ENCODE measurements at places on chromosomes 2 and 18.

GRCh38 chr18:12686100-12686499 lies 16.4 kb downstream of the CEP76 start:
- DNase-seq = no peak

DNA sequence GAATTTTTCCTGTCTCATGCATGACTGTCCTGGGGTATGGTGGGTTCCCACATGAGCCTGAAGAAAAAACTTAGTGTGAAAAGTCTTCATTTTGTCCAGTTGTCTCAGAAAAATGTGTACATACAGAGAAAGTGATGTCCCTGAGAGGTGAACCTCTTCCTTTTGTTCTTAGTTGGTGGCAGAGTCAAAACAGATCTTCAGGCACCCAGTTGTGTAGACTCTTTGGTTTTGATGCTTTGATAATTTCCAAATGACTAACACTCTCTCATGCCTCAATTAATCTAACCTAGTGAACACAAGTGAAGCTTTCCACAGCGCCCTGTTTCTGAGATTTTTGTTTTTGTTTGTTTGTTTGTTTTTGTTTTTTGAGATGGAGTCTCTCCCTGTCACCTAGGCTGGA lies 273.5 kb downstream of the PIK3C3 start:
- DNase-seq = no peak

GRCh38 chr18:12376034-12376753 lies 833 bp downstream of the AFG3L2 start:
- no peak for DNase-seq

DNA sequence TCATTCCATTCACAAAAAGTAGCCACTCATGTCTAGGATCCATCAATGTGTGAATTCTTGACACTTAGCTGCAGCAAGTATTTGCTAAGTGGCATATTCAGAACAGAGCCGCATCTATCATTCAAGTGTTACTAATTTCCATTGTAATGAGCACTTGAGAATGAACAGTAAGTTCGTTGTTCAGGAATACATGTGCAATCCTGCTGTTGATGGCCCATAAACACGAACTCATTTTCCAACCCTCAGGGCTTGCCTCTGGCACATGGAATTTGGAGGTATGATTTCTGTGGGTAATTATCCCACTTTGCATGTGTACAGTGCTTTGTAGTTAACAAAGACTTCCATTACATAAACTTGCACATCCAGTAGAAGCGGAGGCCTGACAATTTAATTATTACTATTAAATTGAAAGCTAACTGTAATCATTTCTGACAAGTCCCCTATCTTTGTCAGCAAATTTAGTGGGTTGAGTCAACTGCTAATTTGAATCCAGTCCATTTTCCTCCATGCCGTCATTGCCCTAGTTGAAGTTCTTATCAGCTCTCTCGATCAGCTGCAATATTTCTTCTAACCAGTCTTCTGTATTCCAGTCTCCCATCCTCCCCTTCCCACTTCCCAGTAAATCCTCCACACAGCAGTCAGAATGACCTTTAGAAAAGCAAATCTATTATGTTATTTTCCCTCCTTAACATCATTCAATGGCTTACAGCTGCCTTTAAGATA lies 116.0 kb upstream of the AQP4 start:
- no peak for DNase-seq

GRCh38 chr2:146701183-146701582 lies 1143.6 kb upstream of the ACVR2A start:
- no peak for DNase-seq

- no peak for DNase-seq
Measured at GRCh38 chr18:50696436-50696835, 123.4 kb downstream of the MRO start.

- DNase-seq = no peak
Measured at GRCh38 chr18:36015629-36016028, 43.1 kb downstream of the RMP24 start.

- no peak for DNase-seq
Measured at GRCh38 chr2:151520976-151521375, 111.3 kb downstream of the RIF1 start.

GRCh38 chr2:3403587-3404334 lies 24.3 kb downstream of the TRAPPC12 start:
- no peak for DNase-seq

- DNase-seq = no peak
Measured at GRCh38 chr2:40178971-40179370, 272.9 kb downstream of the SLC8A1 start.

- DNase-seq = no peak
Measured at GRCh38 chr2:157940024-157940423, 63.9 kb upstream of the ACVR1 start.

- no peak for DNase-seq
Measured at GRCh38 chr2:27245116-27245515, 17.7 kb downstream of the SLC30A3 start.

DNA sequence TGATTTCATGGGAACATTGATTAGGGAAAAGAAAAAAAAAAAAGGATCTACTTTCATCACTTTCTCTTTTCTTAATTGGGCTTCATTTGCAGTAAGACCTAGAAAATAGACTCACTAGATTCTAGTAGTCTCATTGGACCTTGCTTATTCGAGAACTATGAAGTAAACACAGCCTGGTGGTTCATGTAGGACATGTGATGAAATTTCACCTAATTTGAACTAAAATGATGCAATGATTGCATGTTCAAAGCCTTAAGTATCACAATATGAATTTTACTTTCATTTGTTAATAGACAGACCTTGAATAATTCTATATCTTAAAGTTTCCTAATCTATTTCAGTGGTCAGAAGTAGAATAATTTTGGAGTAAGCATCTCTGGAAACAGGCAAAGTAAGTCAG lies 688.9 kb upstream of the NRXN1 start:
- no peak for DNase-seq

GRCh38 chr2:119549241-119549640 lies 5.0 kb downstream of the CFAP221 start:
- DNase-seq = no peak

- no peak for DNase-seq
Measured at GRCh38 chr2:224937887-224938286, 104.4 kb downstream of the DOCK10 start.

Data from stimulated activated CD8-positive, alpha-beta memory T cell treated with anti-CD3 and anti-CD28 coated beads, Interleukin-2, amount 100 ng/mL, for 1 hour (primary cell).